ENCODE measurements at places on chromosomes 7 and 10. TPM values are rescaled to one million over a fixed set of nuclear protein-coding genes. Genes with fewer than 3 reads are reported as not detected.

The OR2A12 gene
- total RNA-seq = not detected

The SPOCK2 gene
- total RNA-seq = 0.26 TPM

DNA sequence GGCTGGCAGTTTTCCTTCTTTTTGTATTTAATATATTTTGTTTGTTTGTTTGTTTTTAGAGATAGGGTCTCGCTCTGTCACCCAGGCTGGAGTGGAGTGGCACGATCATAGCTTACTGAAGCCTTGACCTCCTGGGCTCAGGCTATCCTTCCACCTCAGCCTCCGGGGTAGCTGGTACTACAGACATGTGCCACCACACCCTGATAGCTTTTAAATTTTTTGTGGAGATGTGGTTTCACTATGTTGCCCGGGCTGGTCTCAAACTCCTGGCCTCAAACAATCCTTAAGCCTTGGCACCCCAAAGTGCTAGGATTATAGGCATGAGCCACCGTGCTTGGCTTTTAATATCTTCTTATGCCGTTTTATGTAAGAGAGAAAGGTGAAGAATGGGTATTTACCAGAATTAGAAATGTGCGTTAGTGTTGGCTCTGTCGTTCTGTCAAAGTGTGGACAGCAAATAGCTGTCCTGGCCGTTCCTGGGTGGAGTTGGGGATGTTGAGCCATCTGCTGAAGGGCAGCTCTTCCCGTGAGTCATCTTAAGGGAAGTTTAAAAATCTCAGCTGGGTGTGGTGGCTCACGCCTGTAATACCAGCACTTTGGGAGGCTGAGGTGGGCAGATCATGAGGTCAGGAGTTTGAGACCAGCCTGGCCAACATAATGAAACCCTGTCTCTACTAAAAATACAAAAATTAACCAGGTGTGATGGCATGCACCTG lies 14.8 kb downstream of the OGDH start:
- DNase-seq = peak; percentile 48

DNA sequence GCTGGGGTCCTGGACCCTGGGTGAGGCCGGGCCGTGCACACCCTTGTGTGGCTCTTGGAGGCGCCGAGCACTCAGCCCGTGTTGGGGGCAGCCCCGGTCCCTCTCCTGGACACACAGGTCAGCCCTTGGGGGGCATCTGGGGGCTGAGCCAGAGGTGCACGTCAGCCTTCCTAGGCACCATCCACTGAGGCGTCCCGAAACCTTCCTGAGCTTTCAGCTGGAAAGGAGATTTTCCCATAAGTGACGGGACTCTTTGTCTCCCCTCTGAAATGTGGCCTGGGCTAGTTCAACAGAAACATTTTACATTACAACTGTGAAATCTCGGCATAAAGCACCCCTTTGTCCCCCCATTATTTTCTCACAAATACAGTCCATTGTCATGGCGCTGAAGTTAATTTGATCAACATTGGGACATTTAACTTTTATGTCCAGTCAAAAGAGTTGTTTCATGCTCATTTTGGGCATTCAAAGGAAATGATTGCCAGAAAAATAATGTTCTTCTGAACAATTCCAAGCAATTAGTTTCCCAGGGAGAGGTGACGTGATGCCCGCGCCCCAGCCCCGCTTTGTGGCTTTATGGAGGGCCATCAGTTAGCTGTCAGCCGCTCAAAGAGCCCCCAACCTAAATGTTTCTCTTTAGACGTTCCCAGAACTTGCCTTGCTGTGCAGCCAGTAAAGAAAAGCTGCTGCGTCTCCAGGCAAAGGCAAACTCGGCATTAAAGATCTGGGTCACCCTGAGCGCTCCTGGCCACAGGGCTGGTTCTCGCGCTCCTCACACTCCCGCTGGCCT lies 70.8 kb downstream of the NKX6-2 start:
- no peak for DNase-seq

- no peak for DNase-seq
These were observed 52.0 kb downstream of the BAIAP2L1 start for GRCh38 chr7:98348726-98349474.

GRCh38 chr7:105790996-105791395 lies 85.4 kb downstream of the ATXN7L1 start:
- peak; percentile 44 for DNase-seq

DNA sequence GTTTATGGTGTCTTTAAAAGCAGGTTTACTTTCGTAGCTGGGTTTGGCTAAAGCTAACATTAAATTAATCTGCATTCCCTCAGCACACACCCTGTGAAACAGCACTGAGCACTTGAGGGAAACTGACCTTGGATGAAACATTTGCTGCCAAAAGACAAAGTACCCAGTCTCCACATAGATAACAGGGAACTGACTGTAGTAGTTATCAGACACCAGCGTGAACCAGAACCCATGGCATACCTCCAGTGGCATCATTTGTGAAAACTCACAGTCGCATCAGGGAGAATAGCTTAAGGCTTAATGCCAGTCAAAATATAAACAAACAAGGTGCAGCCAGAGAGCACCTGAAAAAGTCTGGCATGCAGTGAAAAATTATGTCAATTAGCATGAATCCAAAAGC lies 357.8 kb upstream of the C7orf33 start:
- no peak for DNase-seq

GRCh38 chr7:14714161-14714728 lies 188.3 kb downstream of the DGKB start:
- peak; percentile 80 for DNase-seq

DNA sequence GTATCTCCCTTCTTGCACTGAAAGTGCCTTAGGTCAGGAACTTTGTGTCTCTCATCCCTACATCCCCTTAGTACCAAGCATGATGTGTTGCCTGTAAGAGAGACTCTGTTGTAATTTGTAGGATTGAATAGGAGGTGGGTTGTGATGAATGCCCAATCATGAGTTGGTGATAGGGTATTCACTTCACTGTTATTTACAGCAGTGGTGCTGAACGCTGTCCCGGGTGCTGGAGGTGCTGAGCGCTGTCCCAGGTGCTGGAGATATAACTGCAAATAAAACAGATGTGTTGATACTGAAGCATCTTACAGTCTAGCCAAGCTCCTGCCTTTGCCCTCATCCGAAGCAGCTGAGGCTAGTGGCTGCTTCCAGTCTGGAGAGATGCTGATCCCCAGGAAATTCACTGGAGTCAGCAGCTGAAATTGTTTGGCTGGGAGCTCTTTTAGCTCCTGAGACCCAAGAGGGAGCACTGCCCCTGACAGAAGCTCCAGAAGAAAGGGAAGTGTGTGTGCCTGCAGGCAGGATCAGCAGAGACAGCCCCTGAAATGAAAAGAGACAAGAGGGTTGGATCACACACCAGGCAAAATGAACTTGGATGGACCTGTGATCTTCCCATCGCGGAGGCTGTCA lies 183.4 kb downstream of the SORCS3 start:
- DNase-seq = peak; percentile 32

DNA sequence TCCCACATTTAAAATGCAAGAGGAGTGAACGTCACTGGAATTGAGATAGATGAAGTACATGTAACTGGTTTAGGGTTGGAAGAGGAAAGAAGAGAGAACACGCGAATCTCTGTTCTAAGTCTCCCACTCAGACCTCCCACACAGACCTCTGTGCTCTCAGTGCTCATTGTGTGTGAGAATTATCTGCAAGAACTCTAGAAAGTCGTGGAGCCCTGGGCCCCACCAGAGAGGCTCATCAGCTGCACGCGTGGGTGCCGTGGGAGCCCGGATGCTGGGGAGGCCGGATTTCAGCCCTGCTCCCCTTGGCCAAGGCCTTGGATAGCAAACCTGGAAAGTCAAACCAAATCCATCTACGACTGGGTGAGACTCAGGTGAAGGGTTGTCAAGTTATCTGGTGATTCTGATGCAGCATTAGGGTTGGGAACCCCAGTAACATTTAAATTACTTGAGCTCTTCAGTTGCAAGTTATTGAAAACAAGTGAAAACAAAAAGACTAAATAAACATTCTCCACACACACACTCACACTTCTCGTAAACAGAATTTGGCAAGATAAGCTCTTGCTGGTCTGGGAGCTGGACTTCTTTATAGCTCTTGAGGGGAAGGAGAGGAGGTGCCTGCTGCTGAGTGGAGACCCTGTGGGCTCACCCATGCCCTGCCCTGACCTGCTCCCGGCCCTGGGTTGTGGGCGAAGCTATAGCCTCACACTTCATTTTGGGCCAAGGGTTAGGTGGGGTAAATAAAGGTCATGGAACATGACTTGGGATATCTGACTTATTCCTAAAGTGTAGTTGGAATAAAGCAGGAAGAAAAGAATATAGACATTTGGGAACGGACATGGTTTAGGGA lies 250.3 kb downstream of the ADARB2 start:
- DNase-seq = no peak

Measured in bronchial epithelial cell (primary cell).